ENCODE measurements at places on chromosomes 6 and 20.

DNA sequence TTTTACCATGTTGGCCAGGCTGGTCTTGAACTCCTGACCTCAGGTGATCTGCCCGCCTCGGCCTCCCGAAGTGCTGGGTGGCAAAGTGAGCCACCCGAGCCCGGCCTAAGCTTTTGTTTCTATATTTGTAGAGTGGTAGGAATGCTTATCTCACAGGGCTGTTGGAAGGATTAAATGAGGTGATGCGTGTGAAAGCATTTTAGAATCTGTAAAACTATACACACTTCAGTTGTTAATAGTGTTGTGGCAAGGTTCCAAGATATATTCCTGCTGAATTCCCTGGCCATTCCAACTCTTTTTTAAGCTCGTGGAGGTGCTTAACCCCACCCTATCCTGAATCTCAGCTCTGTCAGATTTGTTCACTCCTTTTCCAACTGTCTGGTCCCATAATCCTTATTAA is 89.9 kb upstream of the AKIRIN2 start:
- DNase-seq = no peak

GRCh38 chr6:155377061-155377460 is 62.8 kb upstream of the TFB1M start:
- DNase-seq = no peak

DNA sequence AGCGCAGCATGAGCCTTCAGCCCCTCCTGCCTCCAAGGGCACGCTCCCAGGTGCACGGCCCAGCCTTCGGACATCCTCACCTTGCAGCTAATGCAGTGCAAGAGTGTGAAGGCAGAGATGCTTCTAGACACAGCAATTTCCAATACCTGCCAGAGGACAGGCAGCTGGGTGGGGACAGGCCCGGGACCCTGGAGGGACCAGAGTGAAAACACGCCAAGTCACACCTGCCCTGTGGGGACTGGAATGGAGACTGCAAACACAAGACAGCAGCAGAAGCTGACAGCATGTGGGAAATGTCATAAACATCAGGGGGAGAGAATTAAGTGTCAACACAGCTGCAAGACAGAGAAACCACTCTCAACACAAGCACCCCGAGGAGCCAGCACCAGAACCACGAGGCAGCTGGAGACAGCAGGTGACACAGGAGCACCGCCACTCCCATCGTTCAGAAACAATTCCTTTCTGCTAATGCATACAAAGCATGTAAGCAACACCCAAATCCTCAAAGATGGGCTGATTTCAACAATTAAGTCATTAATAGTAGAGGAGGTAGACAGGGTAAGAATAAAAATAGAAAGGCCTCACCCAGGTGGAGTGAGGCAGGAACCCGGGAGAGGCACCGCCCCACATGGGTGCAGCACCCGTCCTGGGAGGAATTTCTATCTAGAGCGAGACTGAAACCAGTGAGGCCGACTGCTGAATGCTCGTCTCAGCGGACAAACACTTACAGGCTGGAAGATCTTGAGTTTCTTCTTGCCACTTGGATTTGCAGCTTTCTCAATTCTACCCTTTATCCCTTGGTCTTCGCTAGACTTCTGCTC is 17.1 kb downstream of the DIDO1 start:
- no peak for DNase-seq

DNA sequence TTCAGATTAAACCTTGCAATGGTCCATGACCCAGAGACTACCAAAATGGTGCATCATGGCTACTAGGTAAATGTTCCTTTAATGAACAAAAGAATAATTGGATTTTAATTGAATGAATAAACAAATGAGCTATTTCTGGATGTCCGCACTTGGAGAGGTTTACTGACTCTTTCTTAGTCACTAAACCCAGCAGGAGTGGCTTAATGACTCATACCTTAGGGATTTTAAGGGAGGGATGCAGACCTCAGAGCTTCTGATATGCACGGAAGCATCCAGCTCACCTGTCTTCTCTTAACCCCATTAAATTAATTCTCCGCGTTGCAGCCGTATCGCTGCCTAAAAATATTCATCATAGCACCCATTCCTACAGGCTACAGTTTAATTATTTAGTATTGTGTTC is 970.0 kb upstream of the SLC35B3 start:
- no peak for DNase-seq

DNA sequence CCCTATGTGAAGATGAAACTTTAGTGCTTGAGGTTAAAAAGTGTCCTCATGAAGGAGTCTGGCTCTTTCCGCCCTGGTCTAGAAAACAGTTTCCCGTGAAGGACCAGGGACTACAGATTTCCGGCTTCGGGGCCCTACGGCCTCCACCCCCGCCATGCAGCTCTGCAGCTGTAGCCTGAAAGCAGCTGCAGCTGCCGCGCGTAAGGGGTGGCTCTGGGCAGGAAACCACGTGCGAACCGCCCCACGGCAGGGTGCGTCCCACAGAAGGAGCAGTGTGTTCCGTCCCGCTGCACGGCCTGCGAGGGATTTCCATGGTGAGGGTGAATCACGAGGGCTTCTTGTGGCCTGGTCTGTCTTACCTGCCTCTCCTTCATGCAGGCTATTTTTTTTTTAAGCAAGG is 117.0 kb downstream of the ERMARD start:
- peak; percentile 83 for DNase-seq

DNA sequence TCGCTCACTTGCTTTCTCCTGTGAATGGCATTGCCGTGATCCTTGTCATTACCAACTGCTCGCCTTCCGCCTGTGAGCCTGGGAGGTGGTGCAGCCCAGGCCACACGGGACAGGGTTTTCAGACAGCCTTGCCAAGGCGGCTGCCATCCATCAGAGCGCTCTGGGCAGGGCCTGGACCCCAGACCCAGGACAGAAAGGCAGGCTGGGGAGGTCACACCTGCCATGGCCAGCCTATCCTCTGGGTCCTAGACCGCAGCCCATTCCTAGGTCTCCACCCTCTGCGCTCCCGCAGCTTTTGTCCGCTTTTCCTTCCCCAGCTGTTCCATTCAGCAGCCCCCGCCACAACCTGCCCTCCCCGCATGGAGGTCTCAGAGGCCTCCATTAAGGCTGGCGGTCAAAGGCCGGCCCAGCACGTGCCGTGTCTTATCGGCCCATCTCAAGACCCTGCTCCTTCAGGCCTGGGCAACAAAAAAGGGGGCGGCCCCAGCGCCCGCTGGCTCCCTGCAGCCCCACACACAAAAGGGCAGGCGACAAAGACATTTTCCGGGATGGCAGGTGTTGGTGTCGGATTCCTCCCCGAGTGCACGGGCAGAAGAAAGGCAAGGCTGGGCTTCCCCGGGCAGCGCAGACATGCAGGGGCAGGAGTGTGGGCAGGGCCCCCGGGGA is 28.1 kb downstream of the INSM1 start:
- DNase-seq = no peak

- peak; percentile 53 for DNase-seq
Observed at GRCh38 chr6:149248693-149249369, 68.7 kb upstream of the TAB2 start.

GRCh38 chr6:149046822-149047246 is 270.7 kb upstream of the TAB2 start:
- DNase-seq = peak; percentile 65

GRCh38 chr6:165232731-165233488 is 76.5 kb downstream of the C6orf118 start:
- DNase-seq = no peak

DNA sequence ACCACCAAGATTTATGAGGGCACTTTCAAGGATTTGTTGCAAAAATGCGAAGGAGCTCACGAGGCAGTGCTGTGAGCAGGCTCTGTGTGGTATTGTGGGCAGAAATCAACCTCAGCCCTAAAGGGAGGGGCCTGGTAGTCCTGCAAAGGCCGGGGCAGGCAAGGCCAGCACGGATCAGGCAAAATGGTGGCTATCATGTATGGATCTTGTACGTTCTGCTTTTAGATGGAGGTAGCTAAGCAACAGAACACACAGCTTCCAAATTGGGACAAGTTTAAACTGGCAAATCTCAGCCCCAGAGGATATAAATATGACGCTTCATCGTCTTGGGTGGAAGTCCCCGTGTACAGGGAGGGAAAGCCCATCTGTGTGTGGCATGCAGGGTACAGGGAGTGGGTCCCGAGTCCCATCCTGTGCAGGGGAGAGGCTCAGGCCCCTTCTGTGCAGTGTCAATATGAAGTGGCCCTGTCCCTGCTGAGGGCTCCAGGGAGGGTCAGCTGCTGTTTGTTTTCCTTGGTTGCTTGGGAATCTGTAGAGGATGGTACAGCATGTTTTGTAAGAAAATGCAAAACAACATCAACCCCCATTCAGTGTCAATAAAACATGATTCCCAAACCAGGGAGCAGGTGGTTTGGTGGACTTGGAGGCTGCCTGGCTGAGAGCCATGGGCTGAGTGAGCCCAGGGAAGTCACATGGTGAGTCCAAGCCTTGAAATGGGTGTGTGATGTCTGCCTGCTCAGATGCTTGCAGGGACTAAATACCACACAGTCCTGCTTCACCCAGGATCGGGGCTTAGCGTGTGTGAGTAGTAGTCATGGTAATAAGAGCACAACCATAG is 113.0 kb downstream of the SYCP2 start:
- no peak for DNase-seq

GRCh38 chr6:134979142-134979541 is 29.2 kb upstream of the ALDH8A1 start:
- peak; percentile 33 for DNase-seq

DNA sequence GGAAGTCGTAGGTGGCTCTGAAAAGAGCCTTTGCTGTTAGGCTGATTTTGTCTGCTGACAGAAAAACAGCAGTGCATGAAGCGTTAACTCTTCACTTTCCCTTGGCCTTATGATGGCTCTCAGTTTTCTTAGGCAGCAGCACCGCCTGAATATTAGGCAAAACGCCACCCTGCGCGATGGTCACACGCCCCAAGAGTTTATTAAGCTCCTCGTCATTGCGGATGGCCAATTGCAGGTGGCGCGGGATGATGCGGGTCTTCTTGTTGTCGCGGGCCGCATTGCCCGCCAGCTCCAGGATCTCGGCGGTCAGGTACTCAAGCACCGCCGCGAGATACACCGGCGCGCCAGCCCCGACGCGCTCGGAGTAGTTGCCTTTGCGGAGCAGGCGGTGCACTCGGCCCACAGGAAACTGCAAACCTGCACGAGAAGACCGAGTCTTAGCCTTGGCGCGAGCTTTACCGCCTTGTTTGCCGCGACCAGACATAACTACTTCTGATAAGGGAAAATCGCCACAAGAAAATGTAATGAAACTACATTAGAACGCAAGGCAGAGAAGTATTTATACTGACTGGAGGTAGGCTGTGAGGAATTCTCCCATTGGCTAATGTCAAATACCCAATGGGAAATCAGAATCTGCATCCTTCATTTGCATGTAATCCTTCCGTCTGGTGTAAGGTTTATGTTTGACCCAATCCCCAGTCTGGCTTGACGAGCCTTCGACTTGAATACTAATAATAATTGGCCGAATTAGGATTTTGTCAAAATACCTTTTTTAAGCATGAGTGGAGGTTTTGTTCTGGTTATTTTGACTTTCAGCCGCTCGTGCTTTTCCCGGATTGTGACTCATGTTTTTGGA is 53.9 kb upstream of the HFE start:
- peak; percentile 87 for DNase-seq

DNA sequence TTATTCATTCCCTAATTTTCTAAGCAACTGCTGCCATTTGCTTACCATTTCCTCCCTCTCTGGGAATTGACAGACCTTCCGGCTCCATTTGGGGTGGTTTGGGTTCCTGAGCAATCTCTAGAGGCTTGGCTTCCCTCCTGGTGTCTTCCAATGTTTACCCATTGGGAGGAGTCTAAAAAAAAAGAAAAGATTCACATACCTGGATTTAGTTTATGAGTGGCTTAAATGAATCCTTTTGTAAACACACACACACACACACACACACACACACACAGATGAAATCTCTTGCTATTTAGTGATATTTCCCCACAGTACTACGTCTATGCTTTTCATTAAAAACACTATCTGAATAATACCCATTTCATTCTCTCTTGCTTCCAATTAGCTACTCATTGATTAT is 48.3 kb upstream of the TRAF3IP2 start:
- DNase-seq = no peak

GRCh38 chr20:41098703-41099250 is 38.6 kb upstream of the PLCG1 start:
- DNase-seq = no peak

DNA sequence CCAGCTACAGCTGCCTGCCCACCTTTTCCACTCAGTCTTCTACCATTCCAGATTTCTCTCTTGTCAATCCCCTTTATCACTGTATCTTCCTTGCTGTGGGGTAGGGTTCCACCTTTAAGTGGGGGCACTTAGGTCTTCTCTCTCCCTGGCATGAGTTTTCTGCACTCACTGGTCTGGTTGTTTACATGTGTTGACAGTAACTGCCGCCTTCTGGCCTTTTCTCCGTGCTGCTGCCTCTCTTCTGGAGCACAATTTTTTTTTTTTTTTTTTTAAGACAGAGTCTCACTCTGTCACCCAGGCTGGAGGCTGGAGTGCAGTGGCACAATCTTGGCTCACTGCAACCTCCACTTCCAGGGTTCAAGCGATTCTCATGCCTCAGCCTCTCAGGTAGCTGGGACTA is 12.0 kb downstream of the RNF114 start:
- DNase-seq = no peak

DNA sequence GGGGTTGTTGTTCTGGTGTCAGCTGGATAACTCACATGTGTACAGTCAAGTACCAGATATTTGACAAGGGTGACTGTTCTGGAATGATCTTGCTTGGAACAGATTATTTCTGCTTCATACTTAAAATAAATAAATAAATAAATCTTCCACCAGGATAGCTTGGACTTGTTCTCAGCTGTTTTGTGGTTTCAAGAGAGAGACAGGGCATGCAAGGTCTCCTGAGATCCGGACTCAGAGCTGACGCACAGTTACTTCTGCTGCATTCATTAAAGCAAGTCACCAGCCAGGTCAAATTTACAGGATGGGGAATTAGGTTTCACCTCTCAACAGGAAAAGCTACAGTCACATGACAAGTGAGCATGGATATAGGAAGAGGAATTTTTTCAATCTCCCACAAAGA is 285.0 kb upstream of the SPTLC3 start:
- no peak for DNase-seq

DNA sequence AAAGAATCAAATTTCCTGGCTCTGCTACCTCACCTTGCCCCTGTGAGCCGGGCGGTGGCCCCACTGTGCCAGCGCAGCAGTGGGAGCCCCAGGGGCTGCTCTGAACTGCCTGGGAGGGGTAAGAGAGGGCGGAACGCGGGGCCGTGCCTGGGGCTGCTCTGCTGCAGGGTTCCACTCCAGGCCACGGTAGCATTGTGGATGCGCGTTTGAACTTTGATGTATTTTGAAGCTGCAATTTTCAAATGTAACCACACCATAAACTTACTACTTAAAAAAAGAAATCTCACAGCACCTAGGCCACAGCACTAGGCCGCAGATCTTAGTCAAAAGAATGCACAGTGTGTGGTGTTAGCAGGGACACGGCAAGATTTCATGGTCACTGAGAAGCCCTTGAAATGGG is 57.5 kb downstream of the PRDM1 start:
- no peak for DNase-seq

All from activated CD8-positive, alpha-beta T cell treated with anti-CD3 and anti-CD28 coated beads, Interleukin-2, amount 10 ng/mL, durations not matched to agents 7 days and 5 days (primary cell).